Activated CD4-positive, alpha-beta T cell treated with anti-CD3 and anti-CD28 coated beads, Interleukin-2, amount 10 ng/mL, durations not matched to agents 24 days and 14 days (primary cell): ENCODE measurements at places on chromosomes 12 and 14. TPM values are rescaled to one million over a fixed set of nuclear protein-coding genes. Genes with fewer than 3 reads are reported as not detected.

DNA sequence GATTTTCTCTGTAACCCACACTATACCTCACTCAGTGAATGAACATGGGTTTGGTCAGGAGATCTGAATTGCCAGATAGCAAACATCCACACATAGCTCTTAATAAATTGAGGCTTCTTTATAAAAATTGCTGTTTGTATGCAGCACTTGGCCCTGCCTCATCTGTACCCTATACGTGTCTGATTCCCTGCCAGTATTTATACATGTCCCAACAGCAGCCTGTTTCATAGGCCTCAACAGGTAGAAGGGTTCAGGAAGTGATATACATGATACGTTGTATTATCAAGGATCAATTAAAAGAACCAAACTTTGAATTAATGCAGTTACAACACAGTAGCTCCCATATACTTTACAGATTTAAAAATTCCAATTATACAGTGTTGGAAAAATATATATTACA, 32.3 kb downstream of the RASSF9 start:
- no peaks in the 10 kb centered on the region for H3K36me3 ChIP-seq
- no peak overlapping the region for H3K4me3 ChIP-seq
- no peak overlapping the region for H3K27ac ChIP-seq
- DNase-seq: no peak
- no peaks in the 10 kb centered on the region for H3K27me3 ChIP-seq

DNA sequence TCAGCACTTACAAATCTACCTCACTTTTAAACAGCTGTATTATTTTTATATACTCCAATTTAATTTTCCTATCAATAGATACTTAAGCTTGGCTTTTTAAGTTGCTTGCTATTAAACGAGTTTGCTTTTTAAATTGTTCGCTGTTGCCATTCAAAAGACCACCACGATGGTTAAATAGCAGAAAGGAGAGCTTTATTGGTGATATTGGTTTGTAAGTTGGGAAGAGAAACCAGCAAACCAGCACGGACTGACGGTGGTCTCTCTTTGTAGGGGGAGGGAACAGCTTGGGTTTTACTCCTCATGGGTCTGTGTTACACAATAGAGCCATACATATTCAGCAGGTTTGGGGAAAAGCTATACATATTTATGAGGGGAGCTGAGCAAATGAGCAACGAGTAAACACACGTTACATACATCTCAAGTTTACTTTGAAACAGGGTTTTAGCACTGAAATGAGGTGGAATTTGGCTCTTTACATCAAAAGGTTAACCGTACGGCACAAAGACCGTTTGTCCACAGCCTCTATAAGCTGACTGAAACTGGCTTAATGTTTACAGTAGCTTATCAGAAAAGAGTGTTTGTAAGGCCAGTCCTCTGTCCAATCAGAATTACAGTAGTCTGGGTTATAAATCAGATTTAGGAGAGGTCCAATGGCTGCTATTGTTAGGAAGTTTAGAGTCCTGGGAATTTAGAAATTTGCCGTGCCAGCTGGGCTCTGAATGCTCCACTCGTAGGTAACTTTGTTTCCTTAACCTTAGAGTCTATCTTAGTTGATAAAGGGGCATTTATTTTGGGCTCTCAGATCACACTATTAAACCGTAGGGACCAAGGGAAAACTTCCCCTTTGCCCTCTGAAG, 69.7 kb upstream of the DHRS4 start:
- H3K4me3 ChIP-seq: no peak overlapping the region
- H3K36me3 ChIP-seq: no peaks in the 10 kb centered on the region
- H3K4me1 ChIP-seq: no peaks in the 10 kb centered on the region
- no peak for DNase-seq

GRCh38 chr14:93895023-93895604, 32.0 kb upstream of the FAM181A start:
- no peak overlapping the region for H3K4me3 ChIP-seq
- H3K27ac ChIP-seq: no peak overlapping the region
- H3K27me3 ChIP-seq: peaks cover 5% of the 10 kb centered on the region
- no peak for DNase-seq
- no peaks in the 10 kb centered on the region for H3K36me3 ChIP-seq

HOXC4 gene
- not detected in 2 replicates for total RNA-seq

TAS2R13 gene
- 1.1 and 1.3 TPM in 2 replicates for total RNA-seq

DNA sequence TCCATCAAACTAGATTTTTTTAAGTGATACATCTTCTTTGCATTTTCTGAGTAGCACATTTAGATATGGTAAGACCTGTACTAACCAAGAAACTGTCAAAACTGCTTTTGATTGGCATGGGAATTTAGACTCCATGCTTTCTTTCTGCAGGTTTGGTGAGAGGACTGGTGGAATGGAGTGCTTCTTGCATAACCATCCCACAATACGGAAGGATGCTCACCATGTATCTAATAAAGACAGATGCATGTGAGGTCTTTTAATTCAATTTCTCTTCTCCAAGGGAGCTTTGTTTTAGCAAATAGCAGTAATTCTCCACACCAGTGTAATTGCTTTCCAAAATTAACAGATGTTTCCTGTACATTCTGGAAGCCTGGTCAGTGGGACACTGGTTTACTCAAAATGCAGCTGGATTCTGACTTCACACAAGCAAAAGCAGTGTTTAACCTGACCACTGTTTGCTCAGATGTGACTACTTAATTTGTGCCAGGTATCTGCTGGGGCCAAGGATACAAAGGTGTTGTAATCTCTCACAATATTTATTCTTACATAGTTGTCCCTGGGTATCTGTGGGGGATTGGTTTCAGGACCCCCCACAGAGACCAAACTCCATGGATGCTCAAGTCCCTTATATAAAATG, 26.1 kb downstream of the FGD6 start:
- no peak overlapping the region for H3K4me3 ChIP-seq
- DNase-seq: no peak
- H3K36me3 ChIP-seq: no peaks in the 10 kb centered on the region
- no peak overlapping the region for H3K27ac ChIP-seq
- no peaks in the 10 kb centered on the region for H3K4me1 ChIP-seq

APPL2 gene
- 18.2 and 20.5 TPM in 2 replicates for total RNA-seq
